KBM-7 (cell line): ENCODE measurements at places on chromosomes 16 and 17.
A peak's percentile ranks its signal among the peaks of the same experiment; 100 is the strongest.

DNA sequence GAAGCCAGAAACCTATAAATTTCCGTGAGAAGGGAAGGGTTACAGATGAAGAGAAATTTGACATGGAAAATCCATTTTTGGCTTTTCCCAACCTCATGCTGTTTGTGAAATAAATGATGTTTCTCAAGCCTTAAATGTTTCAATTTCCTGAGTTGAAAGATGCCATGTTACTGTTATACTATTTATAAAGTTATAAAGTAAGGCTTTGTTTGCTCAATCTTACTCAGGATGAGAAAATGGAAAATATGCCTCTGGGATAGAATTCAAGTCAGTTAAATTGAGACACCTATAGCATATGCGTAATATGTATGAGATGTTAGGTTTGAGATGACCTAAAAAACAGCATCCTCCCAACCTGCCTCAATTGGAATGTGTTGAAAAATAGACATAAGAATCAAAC, 19.9 kb upstream of the FAM20A start:
- DNase-seq: no peak

GRCh38 chr17:4509923-4510617, 11.4 kb downstream of the SPNS2 start:
- no peak for DNase-seq

DNA sequence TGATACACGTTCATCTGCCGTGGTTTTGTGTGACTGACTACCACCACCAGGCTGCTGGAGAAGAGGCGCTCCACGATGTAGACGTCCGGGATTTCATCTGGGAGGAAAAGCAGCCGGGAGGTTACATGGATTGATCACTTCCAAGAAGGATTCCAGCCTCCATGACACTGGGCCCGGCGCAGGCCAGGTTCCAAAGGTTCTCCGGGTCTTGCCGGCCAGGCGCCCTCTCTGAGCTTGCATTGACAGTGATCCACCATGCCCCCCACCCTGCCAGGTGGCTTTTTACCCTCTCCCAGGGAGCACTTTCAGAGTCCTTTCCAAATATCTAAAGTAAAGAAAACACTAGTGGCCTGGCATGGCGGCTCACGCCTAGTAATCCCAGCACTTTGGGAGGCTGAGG, 6.5 kb downstream of the WIPI1 start:
- DNase-seq: no peak

GRCh38 chr17:48738803-48739526, 10.4 kb upstream of the HOXB13 start:
- DNase-seq: no peak

- no peak for DNase-seq
These were observed 416.3 kb upstream of the CDH5 start for GRCh38 chr16:65950211-65950610.

- DNase-seq: no peak
These were observed 1296.2 kb downstream of the CDH8 start for GRCh38 chr16:60739737-60740683.

GRCh38 chr16:81095653-81095952, 592 bp downstream of the GCSH start:
- DNase-seq: no peak

- DNase-seq: no peak
These were observed 8.6 kb downstream of the C16orf90 start for GRCh38 chr16:3486506-3487215.

DNA sequence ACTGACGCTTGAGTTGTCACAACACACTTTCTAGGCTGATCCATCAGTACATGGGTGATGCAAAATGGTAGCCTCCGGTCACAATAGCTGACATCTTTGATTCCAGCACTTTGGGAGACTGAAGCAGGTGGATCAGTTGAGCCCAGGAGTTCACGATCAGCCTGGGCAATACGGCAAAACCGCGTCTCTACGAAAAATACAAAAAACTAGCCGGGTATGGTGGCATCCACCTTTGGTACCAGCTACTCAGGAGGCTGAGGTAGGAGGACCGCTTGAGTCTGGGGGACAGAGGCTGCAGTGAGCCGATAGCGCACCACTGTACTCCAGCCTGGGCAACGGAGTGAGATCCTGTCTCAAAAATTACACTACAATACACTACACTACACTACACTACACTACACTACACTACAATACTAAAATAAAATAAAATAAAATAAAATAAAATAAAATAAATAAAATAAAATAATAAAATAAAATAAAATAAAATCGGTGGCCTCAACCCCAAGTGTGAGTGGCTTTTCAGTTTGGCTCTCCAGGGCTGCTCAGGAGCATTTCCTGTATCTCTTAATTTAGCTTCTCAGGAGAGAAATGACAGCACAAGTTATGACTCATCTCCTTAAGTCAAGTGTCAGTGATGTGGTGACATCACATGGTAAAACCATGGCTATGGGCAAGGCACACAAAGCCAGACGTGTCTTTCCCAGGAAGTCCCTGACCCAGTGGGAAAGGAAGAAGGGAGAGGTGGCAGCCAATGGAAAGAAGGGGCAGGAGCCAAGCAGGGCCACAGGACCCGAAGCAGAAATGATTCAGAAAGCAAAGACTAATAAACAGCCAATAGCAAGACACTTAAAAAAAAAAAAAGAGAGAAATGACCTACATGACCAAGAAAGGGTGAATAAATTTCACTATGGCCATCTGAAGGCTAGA, 75.3 kb upstream of the TBC1D3K start:
- DNase-seq: peak; percentile 61

- DNase-seq: no peak
These were observed 594 bp upstream of the DNAJC7 start for GRCh38 chr17:42017866-42018200.

DNA sequence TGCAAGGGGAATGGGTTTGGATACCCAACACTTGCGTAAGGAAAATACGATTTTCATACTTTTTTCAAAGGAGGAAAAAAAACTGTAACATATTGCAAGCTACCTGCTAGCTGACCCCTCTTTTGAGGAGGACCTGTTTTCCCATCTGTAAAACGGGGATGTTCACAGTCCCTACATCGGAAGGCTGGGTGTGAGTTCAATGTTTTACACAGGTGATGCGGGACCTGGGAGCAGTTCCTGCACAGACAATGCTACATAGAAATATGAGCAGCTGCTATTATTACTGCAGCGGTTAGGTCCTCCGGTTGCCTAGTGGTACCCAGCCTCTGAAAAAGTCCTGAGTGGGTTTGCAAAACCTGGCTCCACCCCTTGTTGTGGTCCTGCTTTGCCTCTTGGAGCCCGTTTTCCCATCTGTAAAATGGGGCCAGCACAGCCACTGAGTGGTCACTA, 3.5 kb downstream of the SOCS1 start:
- no peak for DNase-seq

DNA sequence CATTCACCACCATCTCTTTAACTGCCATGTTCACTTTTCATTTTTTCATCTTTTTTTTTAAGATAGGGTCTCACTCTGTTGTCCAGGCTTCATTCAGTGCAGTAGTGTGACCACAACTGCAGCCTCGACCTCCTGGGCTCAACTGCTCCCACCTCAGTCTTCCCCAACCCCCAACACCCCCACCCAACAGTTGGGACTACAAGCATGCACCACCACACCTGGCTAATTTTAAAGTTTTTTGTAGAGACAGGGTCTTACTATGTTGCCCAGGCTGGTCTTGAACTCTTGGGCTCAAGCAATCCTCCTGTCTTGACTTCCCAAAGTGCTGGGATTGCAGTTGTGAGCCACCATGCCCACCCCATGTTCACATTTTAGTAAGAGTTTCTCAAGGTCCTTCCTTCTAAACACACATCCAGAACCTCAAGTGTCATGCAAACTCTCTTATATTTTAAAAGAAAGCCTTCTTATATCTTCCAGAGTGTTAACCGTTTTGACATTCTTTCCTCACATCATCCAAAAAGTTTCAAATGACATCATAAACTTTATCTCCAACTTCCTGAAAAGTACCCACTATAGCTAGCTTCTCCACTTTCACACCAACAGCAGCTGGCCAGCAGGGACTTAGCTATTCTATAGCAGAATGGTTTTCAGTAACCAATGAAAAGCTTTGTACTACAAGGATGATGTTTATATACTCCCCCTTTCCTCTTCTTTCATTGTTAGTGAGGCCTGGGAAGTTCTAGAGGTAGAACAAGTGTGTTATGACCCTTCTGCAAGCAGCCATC, 49.3 kb downstream of the TRAF4 start:
- DNase-seq: peak; percentile 78

DNA sequence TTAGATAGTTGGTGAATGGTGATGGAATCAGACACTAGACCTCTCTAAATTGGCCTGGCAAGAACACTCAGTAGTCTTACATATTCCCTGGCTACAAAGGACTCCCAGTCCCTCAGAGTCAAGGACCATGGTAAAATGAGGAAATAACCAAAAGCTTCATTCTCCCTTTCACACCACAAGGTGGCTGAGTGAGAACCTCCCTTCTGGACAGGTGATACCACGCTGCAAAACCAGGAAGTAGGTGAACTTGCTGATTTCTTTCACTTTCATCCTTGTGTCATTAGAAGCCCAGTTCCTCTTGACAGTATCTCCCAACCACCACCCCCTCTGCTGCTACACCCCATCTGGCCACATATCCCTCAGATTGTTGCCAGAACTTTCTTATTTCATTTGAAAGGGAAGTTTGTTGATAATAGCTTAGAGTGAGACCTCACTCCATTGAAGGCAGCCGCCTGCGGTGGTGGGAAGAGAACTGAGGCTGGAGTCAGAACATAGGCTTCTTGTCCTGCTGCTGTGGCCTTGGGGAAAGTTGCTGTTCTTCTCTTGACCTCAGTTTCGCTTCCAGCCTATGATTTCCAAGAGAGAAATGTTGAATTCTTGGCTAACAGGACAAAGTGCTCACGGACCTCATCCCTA, 290.6 kb upstream of the CCL2 start:
- peak; percentile 30 for DNase-seq

DNA sequence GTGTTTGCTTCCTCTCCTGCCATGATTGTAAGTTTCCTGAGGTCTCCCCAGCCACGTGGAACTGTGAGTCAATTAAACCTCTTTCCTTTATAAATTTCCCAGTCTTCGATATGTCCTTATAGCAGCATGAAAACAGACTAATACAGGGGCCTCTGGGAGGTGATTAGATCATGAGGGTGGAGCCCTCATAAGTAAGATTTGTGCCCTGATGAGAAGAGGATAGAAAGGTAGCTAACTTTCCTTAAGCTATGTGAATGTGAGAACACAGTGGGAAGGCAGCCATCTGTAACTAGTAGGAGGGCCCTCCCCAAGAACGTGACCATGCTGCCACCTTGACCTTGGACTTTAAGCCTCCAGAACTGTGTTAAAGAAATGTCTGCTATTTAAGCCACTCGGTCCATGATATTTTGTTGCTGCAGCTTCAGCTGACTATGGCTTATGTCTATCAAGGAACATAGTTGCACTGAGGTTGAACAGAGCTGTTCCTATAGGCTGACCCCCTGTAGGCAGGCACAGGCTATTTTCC, 30.7 kb downstream of the WWOX start:
- no peak for DNase-seq

DNA sequence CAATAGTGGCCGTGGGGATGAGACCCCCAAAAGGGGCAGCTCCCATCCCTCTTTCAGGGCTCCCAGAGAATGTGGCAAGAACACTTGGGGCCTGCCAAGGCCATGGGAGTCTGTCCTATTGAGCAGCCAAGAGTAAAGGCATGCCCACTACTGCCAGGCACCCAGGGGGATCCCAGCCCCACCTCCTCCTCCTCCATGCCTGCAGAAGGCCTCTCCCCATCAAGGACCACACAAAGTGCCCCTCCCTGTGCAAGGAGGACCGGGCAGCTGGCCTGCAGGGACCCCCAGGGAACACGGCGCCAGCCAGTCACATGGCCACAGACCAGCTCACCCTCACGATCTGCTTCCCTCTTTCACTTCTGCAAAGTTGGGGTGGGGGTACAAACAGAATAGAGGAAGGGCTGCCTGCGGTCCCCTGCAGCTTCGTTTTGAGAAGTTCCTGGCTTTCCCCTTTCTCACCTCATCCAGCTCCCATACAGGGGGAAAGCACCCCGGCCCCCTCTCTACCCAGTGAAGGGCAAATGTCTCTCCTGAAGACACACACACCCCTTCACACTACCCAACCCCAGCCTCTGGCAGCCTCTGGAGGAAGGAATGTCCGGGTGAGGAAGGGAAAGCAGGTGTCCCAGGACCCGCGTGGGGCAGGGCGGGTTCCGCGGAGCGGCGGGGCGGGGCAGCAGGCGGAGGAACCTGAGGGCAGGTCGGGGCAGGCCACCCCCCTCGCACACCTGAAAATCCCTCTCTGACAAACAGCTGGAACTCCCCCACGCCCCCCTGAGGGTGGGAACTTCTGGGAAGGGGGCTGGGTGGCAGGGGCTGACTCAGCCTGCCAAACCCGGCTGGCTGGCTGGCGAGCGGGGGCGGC, 2.0 kb downstream of the PPP1R9B start:
- DNase-seq: peak; percentile 89

GRCh38 chr16:30523768-30524574, 2.4 kb downstream of the ZNF768 start:
- DNase-seq: no peak

DNA sequence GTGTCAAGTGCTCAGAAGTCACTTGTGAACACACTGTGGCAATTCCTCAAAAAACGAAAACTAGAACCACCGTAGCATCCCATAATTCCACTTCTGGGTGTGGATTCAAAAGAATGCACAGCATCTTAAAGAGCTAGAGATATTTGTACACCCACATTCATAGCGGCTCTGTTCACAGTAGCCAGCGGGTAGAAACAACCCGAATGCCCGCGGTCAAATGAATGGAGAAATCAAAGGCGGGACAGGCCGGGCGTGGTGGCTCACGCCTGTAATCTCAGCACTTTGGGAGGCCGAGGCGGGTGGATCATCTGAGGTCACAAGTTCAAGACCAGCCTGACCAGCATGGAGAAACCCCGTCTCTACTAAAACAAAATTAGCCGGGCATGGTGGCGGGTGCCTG, 337.5 kb downstream of the SEC14L1 start:
- no peak for DNase-seq

GRCh38 chr16:72924927-72925630, 122.8 kb downstream of the ZFHX3 start:
- DNase-seq: no peak

GRCh38 chr16:78443542-78444364, 344.3 kb downstream of the WWOX start:
- DNase-seq: no peak

- DNase-seq: no peak
These were observed 284.2 kb downstream of the SNX29 start for GRCh38 chr16:12260647-12261262.

DNA sequence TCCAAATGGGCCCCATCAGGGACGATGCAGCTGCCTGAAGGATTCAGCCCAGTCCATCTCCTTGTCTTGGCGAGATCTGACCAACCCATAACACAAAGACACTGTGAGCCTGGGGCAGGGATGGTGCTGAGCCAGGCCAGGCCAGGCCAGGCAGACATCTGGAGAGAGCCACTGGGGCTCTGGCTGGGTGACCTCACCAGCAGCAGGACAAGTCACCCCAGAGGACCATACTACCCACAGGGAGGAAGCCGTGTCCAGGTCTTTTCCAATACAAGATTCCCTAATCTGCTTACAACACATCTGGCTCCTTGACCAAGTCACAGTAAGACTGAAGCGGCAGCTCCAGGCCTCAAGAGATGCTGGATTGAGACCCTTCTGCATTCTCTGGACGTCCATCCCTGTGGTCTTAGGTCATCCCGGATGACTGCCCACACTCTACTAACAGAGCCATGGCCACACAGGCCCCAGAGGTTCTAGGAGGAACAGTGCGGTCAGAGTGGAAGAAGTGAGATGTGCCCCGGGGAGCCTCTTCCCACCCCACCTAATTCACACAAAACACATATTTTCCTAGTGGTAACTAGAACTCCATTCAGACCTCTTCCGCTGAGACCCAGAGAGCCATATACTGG, 81.8 kb upstream of the RCVRN start:
- DNase-seq: no peak

GRCh38 chr17:14133104-14133503, 63.8 kb downstream of the COX10 start:
- no peak for DNase-seq

GRCh38 chr17:18028114-18028951, 10.6 kb downstream of the ATPAF2 start:
- no peak for DNase-seq
